Esophagus muscularis mucosa (tissue), 4 donors: ENCODE measurements at places on chromosomes 5 and 9. TPM values are rescaled to one million over a fixed set of nuclear protein-coding genes. Genes with fewer than 3 reads are reported as not detected.

The CTXN3 gene
- not detected for total RNA-seq

DNA sequence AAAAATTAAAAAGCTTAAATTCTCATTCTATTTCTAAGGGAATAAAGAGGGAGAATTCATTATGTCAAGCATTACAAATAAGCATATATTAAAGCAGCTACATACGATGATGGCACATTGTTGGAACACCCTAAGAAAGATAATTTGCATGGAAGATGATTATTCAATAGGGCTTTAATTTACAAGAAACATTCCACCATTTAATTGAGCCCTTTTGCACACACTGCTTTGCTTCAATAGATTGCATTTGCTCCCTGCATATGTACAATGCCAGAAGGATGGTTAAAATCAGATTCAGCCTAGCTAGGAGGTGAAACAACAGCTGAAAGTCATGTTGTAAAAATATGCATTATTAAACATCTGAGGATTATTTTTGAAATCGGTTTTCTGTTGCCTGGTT, 21.8 kb downstream of the KIAA1958 start:
- no peak for DNase-seq

- DNase-seq, result no peak
Observed at GRCh38 chr5:1409381-1410110, 35.7 kb downstream of the SLC6A3 start.

The GPR150 gene
- 1.1 TPM for total RNA-seq

GRCh38 chr9:115035841-115036612, 81.9 kb downstream of the TNC start:
- DNase-seq, result no peak

- peak; percentile 55 for DNase-seq
Observed at GRCh38 chr5:78495800-78496199, 135.4 kb downstream of the SCAMP1 start.

DNA sequence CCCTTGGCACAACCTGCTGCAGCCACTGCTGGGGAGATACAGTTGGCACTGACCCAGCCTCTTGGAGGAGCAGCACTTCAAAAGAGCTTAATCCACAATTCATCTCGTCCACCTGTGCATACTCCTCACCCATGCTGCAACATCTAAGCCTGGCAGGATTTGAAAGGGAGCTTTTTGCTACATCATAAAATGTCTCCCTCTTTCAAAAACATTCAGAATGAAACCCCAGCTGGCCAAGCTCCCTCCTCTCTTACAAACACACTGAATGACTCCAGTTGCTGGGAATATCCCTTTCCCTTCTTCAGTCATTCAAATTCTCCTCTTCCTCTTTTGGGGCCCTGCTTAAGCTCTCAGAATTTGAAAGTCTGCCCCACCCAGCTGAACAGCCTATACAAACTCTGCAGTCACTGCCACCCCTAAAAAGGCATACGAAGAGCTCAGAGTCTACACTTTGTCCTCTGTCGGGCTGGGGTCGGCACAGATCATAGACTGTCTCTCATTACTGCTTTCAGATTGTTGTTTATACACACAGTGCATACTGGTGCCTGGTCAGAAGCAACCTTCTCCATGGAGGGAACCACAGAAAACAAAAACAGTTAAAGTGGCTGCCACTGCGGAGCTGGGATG, 8.8 kb upstream of the C5orf15 start:
- no peak for DNase-seq

The ST8SIA4 gene
- 1.6 TPM for total RNA-seq

The CDK9 gene
- 75.2 TPM for total RNA-seq

DNA sequence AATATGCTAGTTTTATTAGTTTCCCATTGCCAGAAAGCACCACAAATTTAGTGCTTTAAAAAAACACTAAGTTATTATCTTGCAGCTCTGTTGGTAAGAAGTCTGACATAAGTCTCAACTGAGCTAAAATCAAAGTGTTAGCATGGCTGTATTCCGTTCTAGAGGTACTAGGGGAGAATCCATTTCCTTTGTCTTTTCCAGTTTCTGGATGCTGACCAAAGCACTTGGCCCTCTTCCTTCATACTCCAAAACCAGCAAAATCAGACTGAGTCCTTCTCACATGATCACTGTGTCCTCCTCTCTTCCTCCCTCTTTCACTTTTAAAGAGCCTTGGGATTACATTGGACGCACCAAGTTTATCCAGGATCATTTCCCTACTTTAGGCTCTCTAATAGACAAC, 9.5 kb downstream of the CDH18 start:
- no peak for DNase-seq

DNA sequence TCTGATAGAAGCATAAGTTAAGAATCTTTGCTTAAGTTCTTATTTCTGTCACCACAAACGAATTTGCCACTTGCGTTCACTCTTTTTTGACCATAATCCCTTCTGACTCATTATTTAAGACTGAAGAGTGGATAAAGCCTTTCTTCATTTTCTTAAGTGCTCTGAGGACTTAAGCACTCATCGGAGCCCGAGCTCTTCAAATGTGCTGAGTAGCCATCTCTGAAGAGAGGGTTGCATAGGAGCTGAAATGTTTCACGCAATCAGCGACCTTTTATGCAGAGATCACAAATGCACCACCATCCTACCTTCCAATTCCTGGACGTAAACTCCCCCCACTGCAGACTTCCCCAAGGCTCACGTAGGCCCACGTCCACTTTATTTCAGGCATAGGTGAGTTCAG, 699.2 kb downstream of the IRX1 start:
- no peak for DNase-seq

The TLX3 gene
- not detected for total RNA-seq

The SAXO1 gene
- 0.17 TPM for total RNA-seq

The HCN1 gene
- 0.42 TPM for total RNA-seq

DNA sequence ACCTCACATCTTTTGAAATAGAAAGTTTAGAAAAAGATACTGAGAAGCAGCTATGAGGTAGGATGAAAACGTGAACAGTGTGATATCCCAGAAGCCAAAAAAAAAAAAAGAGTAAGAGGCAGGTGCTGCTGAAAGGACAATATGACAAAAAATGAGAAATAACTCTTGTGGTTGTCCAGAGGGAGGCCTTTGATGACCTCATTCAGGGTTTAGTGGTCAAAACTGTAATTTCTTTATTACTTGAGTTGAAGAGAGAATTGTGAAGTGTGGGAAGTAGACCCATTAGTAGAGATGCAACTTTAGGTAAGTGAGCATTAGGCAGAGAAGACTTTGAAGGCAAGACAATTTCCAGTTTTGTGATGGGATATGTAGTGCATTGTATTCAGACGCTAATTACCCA, 1306.3 kb upstream of the ACO1 start:
- DNase-seq, result no peak

The PTPDC1 gene
- 15.4 TPM for total RNA-seq

- DNase-seq, result no peak
Observed at GRCh38 chr9:17342696-17343095, 207.9 kb downstream of the CNTLN start.

DNA sequence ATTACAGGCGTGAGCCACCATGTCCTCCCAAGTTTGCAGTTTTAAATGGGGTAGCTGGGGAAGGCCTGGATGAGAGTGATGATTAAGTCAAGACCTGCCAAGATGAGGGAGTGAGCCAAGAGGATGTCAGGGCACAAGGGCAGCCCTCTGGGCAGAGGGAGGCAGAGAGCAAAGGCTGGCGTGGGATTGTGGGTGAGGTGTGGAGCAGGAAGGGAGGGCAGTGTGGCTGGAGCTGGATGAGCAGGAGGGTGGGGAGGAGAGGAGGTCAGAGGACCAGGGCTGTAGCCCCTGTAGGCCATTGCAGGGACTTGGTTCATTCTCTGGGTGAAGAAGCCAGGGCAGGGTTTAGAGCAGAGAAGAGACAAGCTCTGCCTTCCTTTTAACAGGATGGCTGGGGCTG, 53.7 kb upstream of the CTNNA1 start:
- no peak for DNase-seq

The GPR151 gene
- not detected for total RNA-seq

GRCh38 chr9:96501633-96502538, 51.9 kb downstream of the HABP4 start:
- no peak for DNase-seq

The CARTPT gene
- total RNA-seq, result 7.4 TPM

The KIF20A gene
- total RNA-seq, result not detected

DNA sequence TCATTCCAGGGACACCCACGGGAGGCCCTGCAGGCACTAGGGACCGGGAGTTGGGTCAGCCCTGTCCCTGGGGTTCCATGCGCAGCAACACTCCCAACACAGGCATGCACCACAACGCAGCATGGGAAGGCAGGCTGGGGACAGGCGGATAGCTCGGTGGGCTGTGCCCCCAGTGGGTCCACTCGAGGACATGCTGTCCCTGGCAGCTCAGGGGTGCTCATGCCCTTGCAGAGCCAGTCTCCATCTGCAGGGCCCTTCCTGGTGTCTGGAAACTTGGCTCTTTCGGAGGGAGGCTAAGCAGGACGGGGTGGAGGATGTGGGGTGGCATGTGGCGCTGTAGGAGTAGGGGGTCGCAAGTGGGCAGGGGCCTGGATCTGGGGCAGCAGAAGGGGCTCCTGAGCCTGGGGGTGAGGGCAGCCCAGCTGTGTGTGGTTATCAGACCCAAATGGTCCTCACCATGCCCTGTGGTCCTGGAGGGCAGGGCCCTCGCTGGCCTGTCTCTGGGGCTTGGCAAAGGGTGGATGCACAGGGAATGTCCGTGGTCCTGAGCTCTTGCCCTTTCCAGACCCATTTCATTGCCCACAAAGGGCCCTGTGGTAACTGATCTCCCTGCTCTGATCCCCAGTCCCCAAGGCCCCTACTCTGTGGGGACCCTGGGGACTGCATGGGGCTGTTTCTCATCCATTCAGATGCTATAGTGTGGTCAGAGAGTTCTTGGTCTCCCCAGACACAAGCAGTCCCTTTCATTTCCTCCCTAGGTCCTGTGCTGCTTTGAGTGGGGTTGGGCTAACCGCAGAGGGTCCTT, 90.3 kb upstream of the PHYKPL start:
- no peak for DNase-seq

DNA sequence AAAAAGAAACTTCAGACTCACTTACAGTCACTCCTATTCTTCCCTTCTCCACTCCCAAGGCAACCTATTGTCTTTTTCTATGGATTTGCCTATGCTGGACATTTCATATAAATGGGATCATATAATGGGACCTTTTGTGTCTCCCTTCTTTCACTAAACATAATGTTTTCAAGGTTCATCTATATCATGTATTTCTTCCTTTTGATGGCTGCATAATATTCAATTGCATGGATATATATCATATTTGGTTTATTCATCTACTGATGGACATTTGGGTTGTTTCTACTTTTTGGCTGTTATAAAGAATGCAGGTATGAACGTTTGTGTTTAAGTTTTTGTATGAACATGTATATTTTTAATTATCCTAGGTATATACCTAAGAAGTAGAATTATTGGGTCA, 30.6 kb downstream of the ANKHD1 start:
- DNase-seq, result no peak

The TAS2R1 gene
- total RNA-seq, result not detected

The KIAA0825 gene
- 2.4 TPM for total RNA-seq

GRCh38 chr5:137332296-137332695, 166.8 kb downstream of the SPOCK1 start:
- DNase-seq, result no peak

- DNase-seq, result no peak
Observed at GRCh38 chr5:97194366-97194765, 11.3 kb upstream of the RIOK2 start.

DNA sequence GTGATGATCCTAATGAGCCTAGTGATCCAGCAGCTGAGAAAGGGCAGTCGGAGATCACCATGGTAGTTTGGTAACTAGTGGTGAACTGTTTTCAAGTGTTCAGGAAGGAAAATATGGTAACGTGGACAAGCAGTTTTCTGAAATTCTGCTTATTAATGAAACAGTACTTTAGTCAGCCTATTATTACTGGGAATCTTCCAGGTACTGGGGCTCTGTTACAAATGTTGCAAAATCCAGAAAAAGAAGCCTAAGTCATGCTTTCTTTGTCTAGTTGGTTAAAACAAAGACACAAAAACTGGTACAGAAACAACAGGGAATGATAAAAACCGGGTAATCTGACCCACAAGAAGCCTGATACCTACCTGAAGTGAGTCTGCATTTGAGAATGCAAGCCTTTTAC, 18.2 kb downstream of the TTC23L start:
- no peak for DNase-seq

DNA sequence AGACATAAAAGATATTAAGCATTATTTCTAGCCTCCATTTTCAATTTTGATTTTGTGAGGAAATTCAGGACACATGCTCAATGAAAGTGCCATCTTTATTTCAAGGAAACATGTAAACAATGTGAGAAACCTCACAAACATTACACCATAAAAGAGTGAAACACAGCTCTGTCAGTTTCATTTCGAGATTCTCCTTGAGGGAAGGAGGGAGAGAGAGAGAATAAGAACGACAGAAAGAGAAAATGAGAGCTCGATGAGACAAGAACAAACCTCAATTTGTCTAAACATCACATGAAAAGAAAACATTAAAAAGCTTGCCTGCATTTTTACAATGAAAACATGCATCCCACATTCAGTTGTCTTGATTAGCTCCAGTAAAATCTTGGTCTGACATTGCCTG, 553.5 kb upstream of the MEF2C start:
- DNase-seq, result no peak

DNA sequence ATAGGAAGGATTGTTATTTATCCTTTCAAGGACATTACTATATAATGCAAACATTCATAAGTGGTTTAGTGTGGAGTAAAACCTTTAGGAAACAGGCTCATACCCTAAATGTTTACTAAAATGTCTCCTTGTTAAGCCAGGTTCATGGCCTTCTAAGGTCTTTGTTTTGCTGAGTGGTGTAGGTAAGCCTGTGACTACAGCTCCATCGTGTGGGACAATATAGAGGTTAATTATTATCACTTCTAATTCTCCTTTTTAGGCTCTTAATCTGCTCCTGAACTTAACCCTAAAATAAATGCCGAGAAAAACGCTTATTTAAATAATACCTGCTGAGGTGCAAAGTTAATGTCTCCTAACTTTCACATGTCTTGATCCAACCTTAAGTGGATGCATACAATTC, 43.8 kb downstream of the SPINK5 start:
- DNase-seq, result no peak

The PCDHA1 gene
- not detected for total RNA-seq

GRCh38 chr5:60505373-60506171, 194.4 kb downstream of the DEPDC1B start:
- DNase-seq, result no peak

DNA sequence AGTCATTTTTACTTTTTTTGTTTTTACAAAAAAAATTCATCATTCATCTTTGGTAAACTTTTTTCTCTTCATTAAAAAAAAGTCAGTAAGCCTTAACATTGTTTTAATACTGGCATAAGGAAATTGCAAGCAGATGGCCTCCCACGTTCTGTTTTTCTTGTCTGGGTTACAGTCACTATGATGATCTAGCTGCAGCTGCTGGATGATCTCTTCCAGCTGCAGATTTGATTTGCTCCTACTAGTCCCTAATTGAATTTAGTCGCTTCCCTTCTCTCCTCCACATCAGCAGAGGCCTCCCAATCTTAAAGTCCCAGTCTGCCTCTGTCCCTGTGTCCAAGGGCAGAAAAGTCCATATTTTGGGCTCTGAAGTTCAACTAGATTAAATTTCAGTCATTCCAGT, 106.8 kb upstream of the PTGER4 start:
- DNase-seq, result no peak

- no peak for DNase-seq
Observed at GRCh38 chr5:160919626-160920025, 67.6 kb upstream of the ATP10B start.
